ENCODE measurements at places on chromosomes 5 and 9.

GRCh38 chr5:111075520-111075919 is 4.0 kb downstream of the TSLP start:
- no peak for DNase-seq

DNA sequence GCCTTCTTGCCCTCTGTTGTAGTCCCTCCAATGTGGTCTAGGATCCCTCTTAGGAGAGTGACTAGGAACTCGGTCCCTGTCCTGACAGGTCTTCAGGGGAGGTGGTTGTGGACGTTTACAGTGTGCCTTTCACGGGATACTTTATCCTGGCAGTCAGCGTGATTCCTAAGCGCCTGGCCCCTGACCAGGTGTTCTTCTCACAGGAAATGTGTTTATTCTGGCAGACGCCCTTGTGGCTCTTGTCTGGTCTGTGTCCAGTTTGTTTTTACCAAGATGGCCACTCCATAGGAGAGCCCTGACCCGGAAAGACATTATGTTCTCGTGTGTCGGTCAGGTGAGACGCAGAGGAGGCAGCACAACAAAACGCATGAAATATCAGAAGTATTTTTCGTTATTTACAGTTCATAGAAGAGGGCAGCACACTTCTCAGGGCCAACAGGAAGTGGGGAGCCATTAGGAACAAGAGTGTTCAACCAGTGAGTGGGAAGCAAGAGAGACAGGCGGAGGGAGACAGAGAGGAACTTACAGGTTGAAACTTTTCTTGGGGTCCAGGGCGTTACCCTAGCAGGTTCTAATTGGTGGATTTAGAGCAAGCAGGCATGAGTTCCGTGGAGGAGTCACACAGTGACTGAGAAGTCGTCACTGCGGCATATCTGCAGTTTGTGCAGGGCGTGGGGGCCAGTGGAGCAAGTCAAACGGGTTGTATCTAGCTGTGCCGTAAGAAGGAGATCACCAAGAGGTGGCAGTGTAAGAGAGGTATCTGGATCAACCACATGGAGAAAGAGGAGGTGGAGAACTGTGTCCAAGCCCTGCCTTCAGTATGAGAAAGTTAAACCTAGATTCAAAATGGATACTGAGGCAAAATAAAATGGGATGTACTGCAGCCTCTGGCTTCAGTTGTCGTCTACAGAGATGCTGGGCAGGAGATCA is 412.9 kb downstream of the ZSWIM6 start:
- DNase-seq: no peak

DNA sequence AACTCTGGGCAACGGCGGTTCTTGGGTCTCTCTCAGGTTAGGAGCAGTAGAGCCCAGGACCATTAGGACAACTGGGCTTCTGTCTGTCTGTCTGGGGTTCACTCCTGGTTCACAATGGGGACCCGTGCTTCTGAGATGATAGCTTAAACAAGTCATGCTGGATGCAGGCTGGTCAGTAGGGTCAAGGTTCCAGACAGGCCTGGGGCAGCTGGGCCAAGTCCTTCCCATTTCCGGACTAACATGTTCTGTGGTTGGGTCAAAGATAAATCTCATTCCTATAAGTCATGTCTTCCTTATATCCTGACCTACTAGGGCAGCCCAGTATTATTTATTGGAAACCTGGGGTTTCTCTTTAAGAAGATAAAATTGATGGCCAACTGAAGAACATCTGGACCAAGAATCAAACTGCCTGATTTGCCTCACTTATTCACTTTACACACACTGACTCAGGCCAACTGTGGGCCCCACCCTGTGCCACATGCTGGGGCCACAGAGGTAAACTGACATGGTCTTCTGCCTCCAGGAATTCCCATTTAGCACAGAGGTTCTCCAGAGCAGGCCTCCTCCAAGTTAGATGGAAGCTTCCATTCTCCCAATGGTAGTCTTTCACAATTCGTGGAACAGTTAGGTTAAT is 8.3 kb downstream of the HDHD3 start:
- no peak for DNase-seq

DNA sequence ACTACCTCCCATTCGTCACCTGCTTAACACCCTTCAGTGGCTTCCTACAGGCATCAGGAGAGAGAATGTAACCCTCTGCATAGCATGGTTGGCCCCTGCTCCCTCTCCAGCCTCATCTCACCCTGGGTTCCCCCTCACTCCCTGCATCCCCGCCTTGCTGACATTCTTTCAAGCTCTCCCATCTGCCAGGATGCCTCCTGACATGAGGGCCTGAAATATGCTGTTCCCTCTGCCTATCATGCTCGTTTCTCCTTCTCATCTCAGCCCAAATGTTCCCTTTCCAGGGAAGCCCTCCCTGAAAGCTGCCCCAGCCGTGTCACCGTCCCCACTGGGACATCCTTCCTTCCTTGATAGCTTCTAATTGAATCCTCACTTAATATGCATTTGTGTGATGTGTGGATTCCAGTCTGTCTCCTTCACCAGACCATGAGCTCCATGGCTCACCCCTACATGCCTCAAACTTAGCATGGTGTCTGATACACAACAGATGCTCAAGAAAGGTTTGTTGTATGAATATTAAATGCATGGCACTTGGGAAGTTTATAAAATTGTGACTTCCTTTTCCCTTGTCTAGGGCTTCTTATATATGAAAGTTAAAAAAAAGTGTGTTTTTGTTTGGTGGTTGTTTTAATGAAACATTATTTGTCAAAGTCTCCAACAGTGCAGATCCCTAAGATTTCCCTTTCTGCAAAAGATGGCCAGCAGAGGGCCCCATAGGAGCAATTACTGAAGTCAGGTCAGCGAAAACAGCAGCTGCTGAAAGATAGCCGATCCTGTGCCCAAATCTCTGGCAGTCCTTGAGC is 7.3 kb upstream of the C5orf58 start:
- DNase-seq: peak; percentile 70

DNA sequence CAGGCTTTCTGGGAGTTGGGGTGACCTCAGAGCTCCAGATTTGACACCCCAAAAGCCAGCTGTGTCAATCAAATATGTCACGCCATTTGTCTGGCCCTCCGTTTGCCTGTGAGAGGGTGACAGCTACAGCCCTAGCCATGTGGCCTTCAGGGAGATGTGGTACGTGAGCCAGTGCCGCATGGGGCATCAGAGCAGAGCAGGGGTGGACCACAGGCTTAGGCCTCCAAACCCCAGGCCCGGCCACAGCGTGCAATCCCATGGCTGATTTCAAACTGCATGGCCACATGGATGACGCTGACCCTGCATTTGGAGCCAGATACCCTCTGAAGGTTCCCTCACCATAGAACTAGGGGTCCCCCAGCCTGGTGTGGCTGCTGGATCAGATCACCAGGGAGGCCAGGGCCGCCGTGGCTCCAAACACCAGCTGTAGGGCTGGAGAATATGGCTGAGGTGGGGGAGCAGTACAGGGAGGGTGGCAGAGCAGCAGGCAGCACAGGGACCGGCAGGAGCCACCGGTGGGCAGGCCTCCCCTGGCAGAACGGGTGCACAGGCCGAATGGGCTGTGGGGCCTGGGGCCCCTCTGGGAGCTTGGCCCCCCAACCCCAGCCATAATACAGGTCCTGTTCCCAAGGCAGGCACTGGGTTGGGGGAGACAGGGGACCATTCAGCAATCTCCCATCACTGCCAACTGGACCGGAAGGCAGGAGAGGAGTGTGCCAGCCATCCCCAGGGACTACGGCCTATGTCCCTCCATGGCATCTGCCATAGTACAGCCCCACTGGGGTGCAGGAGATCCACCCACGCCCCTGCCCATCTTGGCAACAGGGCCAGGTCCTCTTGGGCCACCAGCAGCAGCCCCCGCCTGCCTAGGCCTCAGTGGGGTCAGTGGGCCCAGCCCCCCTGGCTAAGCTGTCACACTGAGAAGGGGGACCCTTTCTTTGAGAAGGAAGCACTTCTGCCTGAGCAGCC is 1.5 kb downstream of the SAPCD2 start:
- no peak for DNase-seq

GRCh38 chr5:38478878-38479277 is 77.6 kb downstream of the LIFR start:
- no peak for DNase-seq

- DNase-seq: no peak
Measured at GRCh38 chr5:86786955-86787354, 169.2 kb downstream of the COX7C start.

GRCh38 chr5:173496129-173496882 is 120.1 kb downstream of the BOD1 start:
- DNase-seq: no peak

GRCh38 chr5:122844910-122845228 is 544 bp upstream of the SNX24 start:
- no peak for DNase-seq

DNA sequence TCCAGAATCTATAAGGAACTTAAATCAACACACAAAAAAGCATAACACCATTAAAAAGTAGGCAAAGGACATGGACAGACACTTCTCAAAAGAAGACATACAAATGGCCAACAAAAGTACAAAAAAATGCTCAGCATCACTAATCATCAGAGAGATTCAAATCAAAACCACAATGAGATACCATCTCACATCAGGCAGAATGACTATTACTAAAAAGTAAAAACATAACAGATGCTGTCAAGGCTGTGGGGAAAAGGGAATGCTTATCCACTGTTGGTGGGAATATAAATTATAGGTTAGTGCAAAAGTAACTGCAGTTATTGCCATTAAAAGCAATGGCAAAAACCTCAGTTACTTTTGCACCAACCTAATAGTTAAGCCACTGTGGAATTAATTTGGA is 32.2 kb upstream of the SPATA31D4 start:
- DNase-seq: no peak

- DNase-seq: no peak
Measured at GRCh38 chr5:97834561-97834960, 651.5 kb upstream of the RIOK2 start.

DNA sequence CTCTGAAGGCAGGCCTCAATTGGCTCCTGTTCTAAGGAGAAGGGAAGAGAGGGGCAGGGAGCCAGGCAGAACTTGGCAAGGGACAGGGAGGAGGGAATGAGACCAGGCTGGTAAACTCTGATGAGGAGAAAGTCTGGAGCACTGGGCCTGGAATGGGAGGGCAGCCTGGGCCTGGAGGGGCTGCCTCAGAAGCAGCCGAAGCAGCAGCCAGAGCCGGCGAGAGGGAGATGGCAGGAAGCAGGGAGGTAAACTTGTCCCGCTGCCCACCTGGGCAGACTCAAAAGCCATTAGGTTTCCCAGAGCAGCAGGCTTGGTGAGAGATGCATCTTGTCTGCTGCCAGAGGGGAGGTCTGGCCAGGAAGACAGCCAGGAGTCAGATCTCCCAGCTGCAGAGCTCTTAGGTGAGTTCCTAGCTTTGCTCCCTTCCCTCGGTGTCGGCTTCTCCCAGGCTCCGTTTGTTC is 37.0 kb upstream of the CRB2 start:
- DNase-seq: no peak

DNA sequence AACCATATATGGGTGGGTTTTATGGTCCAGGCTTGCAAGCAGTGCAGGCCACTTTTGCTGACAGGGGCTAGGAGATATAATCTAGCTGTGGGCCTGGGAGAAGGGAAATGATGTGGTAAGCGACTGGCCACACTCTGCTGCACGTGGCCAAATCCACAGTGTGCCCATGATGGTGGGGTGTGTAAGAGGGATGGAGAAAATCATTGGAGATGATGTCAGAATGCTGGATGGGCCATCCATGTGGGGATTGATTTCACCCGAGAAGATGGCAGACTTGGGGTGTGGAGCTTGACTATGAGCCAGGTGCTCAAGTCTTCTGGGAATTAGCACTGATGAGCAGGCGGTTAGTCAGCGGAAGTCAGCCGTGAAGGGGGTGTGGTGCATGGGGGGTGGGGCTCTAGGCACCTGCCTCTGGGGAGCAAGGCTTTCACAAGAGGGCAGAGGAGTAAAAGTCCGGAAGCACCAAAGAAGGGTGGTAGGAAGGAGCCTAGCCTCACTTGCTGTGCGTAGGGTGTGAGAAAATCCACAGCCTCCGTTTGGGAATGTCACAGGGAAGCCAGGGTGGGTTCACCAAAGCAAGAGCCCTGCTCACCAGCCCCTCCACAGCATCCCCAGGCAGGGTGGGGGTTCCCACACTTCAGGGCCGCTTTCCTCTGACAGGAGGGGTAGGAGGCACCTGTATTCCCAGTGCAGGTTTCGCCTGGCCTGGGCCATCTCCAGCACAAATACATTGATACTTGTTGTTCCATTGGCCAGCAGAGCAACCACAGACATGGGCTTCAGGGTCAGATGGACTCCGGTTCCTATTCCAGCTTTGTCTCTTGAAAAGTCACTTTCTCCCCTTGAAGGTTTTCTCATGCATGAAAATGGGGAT is 44.5 kb upstream of the ANGPTL2 start:
- DNase-seq: peak; percentile 90

DNA sequence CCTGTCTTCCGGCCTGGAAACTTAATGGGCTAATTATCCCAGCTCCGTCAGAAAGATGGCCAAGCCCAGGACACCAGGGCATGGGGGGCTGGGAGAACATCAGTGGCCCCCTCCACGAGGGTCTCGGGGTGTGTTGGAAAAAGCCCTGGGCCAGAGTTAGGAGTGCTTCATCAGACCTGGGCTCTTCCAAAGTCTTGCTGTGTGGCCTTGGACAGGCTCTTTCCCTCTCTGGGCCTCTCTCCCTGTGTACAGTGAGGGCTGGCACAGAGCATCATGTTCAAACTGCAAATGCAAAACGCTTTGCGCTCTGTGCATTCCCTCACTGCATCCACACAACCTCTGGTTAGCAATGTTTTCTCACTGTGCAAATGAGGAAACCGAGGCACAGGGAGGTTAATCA is 48.3 kb downstream of the ASS1 start:
- DNase-seq: no peak

DNA sequence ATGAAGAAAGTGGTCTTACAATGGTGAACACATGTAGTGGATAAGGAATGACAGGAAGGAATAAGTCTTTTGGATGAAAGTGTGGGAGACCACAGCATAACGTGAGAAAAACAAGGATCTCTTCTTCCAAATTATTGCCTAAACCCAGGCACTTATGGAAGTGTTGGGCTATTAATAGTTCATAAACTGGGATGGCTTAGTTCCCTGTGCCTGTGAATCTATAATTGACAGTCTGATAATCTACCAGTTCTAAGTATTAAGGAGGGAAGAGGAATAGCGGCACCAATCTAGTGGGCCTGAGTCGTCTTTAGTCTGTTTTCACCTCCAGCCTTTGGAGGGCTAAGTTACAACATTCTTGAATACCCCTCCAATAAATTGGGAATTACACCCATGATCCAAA is 39.2 kb upstream of the LRRTM2 start:
- DNase-seq: no peak

DNA sequence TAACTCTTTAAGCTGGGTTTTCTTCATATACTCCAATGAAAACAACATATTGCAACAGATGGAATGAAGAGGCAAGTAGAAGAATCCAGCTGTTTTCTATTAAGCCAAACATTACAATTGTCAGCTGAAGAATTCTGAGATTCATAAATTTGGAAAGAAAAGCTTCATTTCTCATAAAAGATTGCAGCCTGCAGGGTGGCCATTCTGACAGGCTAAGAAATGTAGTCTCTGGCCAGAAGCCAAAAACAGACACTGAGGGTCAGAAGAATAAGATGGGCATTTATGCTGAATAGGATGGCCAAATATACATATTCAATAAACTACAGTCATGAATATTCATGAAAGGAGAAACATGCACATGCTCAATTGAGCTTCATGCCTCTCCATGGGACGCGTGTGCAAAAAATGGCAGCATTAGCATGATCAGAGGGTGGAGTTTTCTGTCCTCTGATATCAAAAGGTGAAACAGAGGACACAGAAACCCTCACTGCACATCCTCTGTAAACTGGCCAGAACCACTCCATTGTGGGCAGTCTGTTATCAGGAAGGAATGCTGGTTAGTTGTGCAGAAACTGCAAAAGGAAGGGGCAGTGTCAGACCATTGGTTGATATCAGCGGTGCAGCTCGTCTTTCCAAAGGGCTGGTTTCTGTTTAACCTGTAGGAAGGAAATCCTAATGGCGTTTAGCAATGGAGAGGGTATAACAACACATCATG is 50.2 kb downstream of the FXN start:
- DNase-seq: no peak

- DNase-seq: no peak
Measured at GRCh38 chr5:138616508-138616907, 41.3 kb upstream of the HSPA9 start.

All from RWPE2 (cell line).